ENCODE measurements at places on chromosomes 2 and 18.

DNA sequence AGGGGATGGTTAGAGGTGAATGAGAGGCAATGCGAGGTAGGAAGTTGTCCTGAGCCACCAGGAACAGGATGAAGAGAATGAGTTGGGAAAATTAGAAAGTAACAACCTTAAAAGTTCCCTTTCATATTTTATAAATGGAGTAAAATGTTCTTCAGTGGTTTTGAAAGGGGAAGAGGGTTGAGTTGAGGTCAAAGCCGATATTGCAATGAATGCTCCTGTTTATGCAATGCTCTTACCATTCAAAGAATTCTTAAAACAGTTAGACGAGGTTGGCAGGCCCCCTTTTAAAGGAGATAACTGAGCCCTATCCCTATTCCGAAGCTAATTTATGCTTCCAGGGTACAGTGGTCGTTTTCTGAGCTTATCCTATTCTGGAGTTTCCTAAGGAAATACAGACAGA lies 2110.3 kb upstream of the CELF4 start:
- no peak overlapping the region for H3K27ac ChIP-seq
- no peaks in the 10 kb centered on the region for H3K4me1 ChIP-seq
- H3K4me3 ChIP-seq: no peak overlapping the region

DNA sequence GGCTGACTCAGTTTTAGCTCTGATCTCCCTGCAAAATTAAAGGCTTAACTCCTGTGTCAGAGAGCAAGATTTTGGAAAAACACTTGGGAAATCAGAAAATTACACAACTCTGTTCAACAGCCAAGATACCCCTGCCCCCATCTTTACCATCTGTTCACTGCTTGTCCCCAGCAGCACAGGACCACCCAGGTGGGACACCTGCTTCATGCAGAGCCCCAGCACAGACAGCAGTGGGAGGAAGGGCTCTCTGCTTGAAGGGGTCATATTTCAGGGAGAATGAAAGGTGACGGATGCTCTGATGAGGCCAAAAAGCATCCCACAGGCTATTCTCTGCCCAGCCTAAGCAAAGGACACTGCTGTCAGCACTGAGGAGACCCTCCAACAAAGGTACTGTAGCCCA lies 584.6 kb upstream of the KLHL29 start:
- H3K36me3 ChIP-seq: no peaks in the 10 kb centered on the region
- no peaks in the 10 kb centered on the region for H3K27me3 ChIP-seq
- no peak overlapping the region for H3K27ac ChIP-seq
- no peak for DNase-seq
- H3K4me1 ChIP-seq: no peaks in the 10 kb centered on the region

DNA sequence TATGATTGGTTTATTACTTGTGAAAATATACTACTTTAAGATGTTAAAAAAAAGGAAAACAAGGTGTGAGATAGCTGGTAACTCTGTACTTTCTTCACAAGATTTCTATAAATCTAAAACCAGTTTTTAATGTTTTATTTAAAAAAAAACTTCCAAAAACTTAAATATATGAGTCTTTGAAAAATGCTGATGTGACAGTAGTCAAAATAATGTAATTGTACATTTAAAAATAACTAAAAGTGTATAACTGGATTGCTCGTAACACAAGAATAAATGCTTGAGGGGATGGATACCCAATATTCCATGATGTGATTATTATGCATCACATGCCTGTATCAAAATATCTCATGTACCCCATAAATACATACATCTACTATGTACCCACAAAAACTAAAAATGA lies 464.9 kb downstream of the NYAP2 start:
- H3K4me1 ChIP-seq: no peaks in the 10 kb centered on the region
- no peaks in the 10 kb centered on the region for H3K36me3 ChIP-seq
- DNase-seq: no peak
- no peak overlapping the region for H3K27ac ChIP-seq
- no peak overlapping the region for H3K4me3 ChIP-seq
- H3K27me3 ChIP-seq: no peaks in the 10 kb centered on the region

DNA sequence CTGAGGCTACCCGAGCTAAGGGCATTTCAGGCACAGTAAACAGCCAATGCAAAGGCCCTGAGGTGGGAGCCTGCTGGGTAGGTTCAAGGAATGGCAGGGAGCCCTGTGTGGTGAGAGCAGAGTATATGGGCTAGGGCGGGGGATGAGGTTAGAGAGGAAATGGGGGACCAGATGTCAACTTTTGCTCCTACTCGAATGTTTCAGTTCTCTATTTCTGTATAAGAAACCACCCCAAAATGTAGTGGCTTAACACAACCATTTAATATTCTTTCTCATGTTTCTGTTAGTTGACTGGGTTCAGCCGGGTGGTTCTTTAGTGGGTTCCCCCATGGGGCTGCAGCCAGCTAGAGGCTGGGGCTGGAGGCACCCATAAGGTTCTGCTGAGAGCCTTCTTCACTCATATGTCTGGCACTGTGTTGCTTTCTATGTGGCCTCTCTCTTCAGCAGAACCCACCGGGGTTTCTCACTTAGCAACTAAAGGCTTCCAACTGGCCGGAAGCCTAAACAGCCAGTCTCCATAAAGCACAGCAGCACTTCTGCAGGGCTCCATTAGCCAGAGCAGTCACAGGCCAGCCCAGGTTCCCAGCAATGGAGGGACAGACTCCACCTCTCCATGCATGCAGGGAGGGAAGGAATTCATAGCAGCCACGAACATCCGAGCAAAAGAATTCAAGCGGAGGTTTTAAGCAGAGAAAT lies 5.6 kb upstream of the ATOH8 start:
- H3K4me1 ChIP-seq: peaks cover 37% of the 10 kb centered on the region
- DNase-seq: no peak

DNA sequence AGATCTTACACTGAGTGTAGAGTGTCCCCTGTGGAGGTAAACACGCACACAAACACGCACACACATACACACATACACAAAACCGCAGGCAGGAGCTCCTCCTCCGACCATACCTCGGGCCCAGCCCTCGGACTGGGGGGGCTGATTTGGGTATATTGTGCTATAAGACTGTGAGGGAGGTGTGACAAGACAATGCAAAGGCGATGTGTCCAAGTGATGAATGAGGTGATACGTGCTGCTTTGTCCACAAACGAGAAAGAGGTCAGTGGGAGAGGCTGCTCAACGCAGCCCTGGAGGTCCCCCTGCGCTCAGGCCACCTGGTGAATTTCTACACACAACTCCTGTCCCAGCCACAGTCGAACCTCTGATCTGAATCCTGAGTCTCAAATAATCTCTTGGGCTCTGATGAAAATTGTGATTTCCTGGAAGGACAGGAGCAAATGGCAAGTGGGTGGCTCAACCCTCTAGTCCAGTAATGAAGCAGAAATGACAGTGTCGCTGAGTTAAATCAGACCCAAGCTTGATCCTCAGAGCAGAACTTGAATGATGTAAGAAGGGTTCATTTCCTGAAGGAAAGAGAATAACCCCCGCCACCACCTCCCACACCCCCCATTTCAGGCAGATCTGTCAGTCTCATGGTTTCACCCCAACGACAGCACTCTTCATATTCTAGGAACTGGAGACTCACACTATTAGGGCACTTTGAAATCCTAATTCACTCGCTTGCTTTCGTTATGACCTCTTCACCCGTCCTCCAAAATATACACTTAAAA lies 48.9 kb upstream of the ASXL2 start:
- H3K27ac ChIP-seq: no peak overlapping the region
- no peaks in the 10 kb centered on the region for H3K27me3 ChIP-seq
- no peaks in the 10 kb centered on the region for H3K36me3 ChIP-seq
- H3K4me1 ChIP-seq: no peaks in the 10 kb centered on the region
- DNase-seq: no peak

DNA sequence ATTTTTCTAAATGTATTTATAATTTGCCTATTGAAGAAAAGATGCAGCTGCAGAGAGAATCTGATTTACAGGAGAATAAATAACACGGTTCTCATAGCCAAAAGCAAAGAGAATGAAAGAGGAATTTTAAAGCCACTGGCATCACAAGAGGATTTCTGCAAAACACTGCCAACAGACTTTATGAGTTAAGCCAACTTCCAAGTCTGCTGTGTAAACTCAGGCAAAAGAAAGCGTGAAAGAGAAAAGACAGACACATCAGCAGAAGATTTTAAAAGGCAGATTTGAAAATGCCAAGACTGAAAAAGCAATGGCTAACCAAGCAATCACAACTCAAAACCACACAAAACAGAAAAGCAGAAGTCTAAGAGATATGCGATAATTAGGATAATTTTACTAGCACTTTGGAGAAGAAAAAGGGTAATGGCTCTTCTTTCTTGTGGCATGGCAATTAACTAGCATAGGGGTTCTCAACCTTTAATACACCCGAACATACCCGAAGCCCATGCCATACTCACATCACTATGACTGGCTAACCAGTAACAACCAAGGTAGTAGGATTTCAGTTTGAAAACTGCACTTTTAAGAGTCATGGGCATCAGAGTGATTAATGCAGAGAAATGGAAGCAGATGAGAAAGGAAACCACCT lies 4.9 kb downstream of the DARS1 start:
- no peaks in the 10 kb centered on the region for H3K27me3 ChIP-seq
- peaks cover 19% of the 10 kb centered on the region for H3K4me1 ChIP-seq
- no peak for DNase-seq
- no peak overlapping the region for H3K4me3 ChIP-seq

GRCh38 chr2:43160778-43161177 lies 65.6 kb downstream of the ZFP36L2 start:
- no peak overlapping the region for H3K4me3 ChIP-seq
- no peak for DNase-seq
- no peaks in the 10 kb centered on the region for H3K27me3 ChIP-seq
- H3K4me1 ChIP-seq: peaks cover 9% of the 10 kb centered on the region
- H3K36me3 ChIP-seq: no peaks in the 10 kb centered on the region
- no peak overlapping the region for H3K27ac ChIP-seq

DNA sequence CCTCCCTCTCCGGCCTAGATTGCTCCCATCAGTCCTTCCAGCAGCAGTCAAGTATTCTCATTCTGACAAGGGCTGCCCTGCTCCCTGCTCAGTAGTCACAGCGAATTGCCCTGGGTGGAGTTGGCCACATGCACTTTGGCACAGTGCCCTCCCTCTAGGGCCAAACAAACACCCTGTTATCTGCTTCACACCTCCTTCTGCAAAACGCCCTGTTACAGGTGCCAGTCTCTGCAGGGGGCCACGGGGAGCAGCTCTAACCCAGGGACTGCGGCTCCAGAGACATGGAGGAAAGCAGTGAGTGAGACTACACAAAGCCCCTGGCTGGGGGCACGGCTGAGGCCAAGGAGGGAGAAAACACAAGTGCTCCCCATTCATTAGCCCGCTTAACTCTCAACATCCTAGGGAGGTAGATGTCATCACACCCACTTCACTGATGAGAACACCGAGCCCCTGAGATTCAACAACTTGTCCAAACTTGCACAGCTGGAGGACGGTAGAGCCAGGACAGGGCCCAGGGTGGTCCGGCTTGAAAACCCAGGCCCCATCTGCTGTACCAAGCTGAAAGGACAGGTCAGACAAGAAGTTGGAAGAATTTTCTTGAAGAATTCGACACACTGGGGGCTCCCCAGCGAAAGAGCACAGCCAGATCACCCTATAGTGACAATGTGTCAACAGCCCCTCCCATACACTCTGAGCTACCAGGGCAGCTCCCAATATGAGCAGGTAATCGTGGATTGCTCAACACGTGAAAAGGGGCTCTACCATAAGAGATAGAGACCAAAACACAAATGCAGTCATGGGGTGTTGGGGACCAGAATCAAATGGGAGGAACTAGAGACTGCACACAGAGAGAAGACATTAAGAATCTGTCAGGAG lies 8.7 kb upstream of the TFCP2L1 start:
- no peak overlapping the region for H3K4me3 ChIP-seq
- H3K36me3 ChIP-seq: no peaks in the 10 kb centered on the region
- no peak overlapping the region for H3K27ac ChIP-seq
- H3K4me1 ChIP-seq: no peaks in the 10 kb centered on the region
- H3K27me3 ChIP-seq: no peaks in the 10 kb centered on the region

GRCh38 chr2:167626961-167627360 lies 620.4 kb downstream of the STK39 start:
- H3K27ac ChIP-seq: no peak overlapping the region
- H3K27me3 ChIP-seq: no peaks in the 10 kb centered on the region
- no peak for DNase-seq
- no peaks in the 10 kb centered on the region for H3K36me3 ChIP-seq
- no peaks in the 10 kb centered on the region for H3K4me1 ChIP-seq

DNA sequence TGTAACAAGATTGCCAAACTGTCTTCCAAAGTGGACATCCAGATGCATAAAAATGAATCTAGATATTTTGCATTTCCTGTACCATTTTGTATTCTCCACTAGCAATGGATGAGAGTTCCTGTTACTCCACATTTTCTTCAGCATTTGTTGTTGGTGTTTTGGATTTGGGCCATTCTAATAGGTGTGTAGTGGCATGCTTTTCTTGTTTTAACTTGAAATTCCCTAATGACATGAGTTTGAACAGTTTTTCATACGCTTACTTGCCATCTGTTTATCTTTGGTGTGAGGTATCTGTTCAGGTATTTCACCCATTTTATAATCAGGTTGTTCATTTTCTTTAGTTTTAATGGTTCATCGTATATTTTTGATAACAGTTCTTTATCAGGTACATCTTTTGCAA lies 73.9 kb downstream of the UBE2E3 start:
- H3K27ac ChIP-seq: no peak overlapping the region
- no peaks in the 10 kb centered on the region for H3K36me3 ChIP-seq
- H3K4me1 ChIP-seq: no peaks in the 10 kb centered on the region
- H3K4me3 ChIP-seq: no peak overlapping the region
- DNase-seq: no peak

DNA sequence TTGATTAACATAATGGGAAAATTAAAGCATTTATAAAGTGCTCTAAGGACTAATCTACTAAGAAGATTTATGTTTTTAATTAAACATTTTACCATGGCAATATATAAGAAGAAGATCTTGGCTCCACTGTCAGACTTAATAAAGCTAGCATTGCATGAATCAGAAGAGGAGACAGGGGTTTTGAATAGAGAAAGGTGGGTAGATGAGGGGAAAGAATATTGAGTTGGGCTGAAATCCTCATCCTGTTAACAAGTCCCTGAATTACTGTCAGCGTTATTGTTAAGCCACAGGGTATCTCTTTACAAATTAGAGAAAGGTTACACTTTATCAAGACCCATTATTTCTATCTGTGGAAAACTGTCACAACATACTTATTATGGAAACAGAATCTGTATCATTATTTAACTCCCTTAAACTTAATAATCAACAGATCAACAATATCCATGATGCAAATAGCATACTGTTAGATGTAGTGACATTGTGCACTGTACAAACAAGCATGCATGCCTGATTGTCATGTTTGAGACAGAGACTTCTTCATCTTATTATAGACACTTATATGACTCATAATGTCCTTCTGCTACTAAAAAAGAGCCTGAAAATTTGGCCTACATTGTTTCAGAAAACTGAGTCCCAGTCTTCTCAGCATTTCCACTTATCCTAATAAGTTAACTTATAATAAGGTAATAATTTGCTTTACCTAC lies 304.1 kb downstream of the NRXN1 start:
- DNase-seq: no peak
- H3K4me3 ChIP-seq: no peak overlapping the region
- no peaks in the 10 kb centered on the region for H3K27me3 ChIP-seq
- H3K36me3 ChIP-seq: no peaks in the 10 kb centered on the region
